ENCODE measurements at places on chromosomes 11 and 22.

DNA sequence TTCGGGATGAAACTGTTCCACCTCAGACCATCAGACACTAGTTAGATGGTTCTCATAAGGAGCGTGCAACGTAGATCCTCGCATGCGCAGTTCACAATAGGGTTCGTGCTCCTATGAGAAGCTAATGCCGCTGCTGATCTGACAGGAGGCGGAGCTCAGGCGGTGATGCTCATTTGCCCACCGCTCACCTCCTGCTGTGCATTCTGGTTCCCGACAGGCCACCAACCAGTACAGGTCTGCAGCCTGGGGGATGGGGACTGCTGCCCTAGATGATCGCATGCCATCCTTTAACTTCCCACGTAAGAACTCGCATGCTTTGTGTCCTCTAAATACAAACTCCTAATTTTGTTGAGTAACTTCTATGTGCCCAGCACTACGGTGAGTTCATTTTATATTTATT, 62.6 kb downstream of the EFCAB6 start:
- no peak for DNase-seq

DNA sequence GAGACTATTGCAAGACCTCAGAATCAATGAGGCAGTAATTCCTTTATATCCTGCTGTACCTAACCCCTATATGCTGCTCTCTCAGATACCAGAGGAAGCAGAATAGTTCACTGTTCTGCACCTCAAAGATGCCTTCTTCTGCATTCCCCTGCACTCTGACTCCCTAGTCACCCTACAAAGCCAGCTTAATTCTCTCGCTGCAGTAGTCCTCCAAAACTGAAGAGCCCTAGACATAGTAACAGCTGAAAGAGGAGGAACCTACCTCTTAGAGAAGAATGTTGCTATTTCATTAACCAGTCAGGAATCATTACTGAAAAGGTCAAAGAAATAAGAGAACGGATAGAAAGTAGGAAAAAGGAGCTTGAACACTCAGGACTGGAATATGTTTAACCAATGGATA, 49.3 kb downstream of the PRSS23 start:
- DNase-seq = no peak

GRCh38 chr22:27170491-27170890, 513.1 kb downstream of the MIAT start:
- DNase-seq = no peak

DNA sequence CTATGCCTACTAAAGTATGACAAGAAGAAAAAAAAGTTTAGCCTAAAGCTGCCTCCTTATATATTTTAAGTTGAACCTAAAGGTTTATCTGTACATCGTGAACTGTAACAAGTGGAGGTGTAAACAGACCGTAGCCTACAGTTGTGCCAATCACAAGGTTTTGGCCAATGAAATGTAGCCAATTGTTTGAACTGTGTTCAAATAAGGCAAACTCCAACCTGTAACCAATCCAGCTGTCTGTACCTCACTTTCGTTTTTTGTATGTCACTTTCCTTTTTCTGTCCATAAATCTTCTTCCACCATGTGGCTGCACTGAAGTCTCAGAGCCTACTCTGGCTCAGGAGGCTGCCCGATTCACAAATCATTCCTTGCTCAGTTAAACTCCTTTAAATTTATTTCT, 6.8 kb upstream of the EI24 start:
- DNase-seq = no peak

DNA sequence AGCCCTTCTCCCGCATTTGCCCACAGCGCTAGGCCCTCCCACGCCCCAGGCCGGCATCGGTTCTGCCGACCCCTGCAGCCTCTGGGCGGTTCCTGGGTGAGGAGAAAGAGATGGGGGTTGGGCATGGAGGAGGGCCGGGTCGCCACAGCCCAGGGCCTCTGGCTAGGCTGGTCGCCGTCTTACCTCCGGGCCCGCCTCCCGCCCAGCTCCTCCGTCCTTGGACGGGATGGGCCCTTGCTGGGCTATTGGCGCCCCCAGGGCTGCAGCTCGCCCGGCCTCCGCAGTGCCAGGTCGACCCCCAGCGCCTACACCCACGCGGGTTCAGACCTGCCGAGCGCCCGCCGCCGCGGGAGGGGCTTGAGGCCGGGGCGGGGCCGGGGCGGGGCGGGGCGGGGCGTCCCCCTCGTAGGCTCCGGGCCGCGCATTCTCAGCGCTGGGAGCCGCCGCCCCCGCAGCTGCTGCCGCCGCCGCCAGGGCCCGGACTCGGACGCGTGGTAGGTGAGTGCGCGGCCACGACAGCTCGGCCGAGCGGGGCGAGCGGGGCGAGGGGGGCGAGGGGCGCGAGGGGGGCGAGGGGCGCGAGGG, at the start of gene CD151:
CD151 (plus strand) TSS at position 424 of the 585 bp plus-strand sequence. CDS start 3,118 bp downstream, outside the sequence.
- DNase-seq = peak; percentile 63

DNA sequence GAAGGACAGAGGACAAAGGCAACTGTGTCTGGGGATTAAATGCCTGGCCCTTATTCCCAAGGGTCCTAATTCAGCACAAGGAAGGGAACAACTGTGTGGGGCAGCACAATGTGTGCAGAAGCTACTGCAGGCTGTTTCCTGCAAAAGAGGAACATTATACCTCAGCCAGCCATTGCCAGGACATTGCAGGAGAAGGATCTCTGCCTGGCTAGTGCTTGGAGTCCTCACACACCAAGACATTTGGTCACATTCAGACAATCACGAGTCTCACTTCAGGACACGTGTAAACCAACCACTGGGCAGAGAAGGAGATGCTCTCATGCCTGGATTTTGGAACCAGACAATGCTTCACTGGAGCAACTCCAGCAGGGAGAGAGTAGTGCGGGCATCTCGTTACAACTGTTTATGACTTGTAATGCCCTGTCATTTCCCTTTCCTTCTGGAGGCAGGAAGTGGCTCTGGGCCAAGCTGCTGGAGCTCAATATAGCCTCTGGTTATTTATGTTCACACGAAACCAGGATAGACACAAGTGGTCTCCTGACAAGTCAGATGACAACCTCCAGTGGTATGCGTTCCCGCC, 23.9 kb upstream of the ZC3H12C start:
- DNase-seq = no peak

DNA sequence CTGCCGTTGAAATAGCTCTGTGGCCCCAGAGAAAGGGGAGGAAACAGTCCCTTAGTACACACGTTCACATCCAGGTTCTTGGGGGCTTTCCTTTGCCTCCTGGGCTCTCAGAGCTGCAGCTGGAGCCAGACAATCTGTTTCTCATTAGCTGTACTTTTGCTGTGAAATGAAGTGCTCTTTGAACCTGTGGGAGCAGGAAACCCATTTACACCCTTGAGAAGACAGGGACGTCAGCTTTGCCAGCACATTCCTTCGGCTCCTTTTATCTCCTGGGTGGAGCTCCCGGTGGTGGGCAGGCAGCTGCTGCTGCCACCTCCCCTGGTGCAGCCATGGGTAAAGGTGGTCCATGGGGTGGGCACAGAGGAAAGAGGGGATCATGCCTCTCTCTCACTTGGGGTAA, 80.6 kb upstream of the TIMP3 start:
- DNase-seq = no peak

GRCh38 chr11:92500453-92500852, 275.8 kb downstream of the FAT3 start:
- DNase-seq = no peak

DNA sequence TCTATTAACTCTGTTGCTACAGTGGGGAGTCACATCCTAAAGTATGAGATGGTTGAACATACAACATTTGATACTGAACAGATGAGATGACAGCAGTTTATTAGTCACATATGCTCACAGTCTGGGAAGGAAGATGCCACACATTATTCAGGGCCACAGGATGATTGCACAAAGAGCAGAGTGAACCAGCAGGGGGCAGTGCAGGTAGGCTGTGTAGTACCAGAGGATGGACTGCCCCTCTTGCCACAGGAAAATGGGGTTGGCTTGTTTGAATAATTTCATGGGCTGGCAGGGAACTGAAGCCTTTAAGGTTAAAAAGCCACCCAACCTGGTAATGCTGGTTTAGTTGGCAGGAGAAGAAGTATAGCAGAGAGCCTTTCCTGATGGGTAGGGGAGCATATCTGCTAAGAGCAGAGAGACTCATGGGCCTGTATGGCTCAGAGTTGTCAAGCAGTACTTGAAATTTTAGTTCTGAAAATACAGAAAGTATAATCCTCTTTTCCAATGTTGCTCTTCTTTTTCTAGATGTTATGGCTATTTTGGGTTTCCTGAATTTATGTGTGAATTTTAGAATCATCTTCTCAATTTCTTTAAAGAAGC, 180.4 kb upstream of the B3GAT1 start:
- DNase-seq = peak; percentile 79

GRCh38 chr11:64598106-64598796, 7.2 kb downstream of the SLC22A12 start:
- DNase-seq = no peak

- DNase-seq = no peak
These were observed 4.0 kb downstream of the POU2AF3 start for GRCh38 chr11:111302298-111302697.

GRCh38 chr11:76653674-76654284, 16.8 kb downstream of the LRRC32 start:
- DNase-seq = no peak

- DNase-seq = no peak
These were observed 76.4 kb upstream of the SLC22A12 start for GRCh38 chr11:64514590-64514989.

DNA sequence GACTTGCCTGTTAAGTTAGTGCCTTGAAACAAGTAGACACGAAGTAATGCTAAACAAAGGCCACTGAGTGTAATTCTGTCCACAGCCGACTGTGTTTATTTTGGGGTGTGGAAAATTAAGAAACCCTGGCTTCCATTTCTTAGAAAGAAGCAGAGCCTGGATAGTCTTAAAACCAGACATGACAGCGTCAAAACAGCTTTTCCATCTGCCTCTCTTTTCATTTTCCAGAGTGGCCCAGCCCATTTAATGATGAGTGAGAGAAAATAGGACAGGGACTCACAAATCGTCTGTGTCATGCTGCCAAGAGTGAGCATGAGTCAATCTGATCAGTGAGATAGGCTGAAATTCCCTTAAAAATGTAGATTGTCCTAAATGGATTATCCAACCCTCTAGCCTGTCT, 485.9 kb downstream of the JRKL start:
- DNase-seq = no peak

- no peak for DNase-seq
These were observed 517.8 kb downstream of the MN1 start for GRCh38 chr22:27283714-27284113.

- DNase-seq = no peak
These were observed 5.0 kb upstream of the MYOD1 start for GRCh38 chr11:17714356-17714854.

DNA sequence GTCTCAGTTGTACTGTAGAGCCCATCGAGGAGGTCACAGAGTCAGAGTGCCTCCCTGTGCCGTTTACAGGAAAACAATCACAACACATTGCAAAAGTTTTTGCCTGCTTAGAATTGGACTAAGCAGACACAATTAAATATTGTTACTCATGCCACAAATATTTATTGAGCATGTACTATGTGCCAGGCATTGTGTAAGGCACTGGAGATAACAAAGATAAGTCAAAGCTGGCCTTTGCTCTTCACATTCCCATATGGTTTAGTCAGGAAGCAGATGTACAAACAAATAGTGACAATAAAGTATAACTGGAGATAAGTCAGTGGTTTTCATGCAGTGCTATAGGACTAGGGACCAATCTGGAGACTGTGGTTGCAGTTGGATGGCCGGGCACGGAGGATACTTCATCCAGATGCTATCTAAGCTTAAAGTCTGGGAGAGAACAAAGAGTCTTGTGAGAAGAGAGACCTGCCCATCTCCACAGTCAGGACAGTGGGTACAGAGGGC, 550.7 kb downstream of the INSC start:
- DNase-seq = no peak

- peak; percentile 68 for DNase-seq
These were observed 15.2 kb downstream of the SERPINH1 start for GRCh38 chr11:75577207-75577606.

DNA sequence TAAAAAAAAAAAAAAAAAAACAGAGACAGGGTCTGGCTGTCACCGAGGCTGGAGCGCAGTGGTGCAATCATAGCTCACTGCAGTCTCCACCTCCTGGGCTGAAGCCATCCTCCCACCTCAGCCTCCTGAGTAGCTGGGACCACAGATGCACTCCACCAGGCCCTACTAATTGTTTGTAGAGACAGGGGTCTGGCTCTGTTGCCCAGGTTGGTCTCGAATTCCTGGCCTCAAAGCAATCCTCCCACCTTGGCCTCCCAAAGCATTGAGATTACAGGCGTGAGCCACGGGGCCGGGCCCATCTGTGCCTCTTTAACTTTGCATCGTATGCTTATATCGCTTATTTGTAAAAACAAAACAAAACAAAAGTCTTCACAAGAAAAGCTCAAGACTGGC, 3.1 kb downstream of the CPT1A start:
- peak; percentile 47 for DNase-seq

DNA sequence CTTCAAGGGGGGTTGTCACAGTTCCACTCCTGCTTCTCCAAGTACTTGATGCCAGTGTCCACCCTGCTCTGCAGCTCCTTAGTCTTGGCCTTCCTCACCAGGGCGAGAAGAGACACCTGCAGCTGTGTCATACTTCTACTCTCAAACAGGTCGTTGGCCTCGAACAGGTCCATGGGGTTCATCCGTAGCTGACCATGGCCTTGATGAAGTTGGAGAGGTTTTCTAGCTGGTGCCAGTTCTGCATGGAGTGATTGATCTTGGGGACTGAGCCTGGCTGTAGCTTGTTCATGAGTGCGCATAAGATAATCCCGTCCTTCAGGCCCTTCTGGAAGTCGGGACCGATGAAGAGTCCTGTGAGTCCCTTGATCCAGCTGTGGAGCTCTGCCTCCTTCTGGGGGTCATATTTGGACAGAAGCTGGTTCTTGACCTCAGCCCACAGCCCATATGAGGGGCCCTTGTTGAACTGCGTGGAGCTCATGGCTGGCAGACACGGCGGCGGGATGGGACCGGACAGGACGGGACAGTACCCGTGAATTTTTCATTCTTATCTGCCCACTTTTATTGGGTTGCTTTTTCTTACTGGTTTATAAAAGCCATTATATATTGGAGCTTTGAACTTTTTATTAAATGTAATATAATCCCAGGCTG, 33.4 kb upstream of the HORMAD2 start:
- no peak for DNase-seq

GRCh38 chr11:57480409-57481137, 20.2 kb downstream of the RTN4RL2 start:
- peak; percentile 88 for DNase-seq

DNA sequence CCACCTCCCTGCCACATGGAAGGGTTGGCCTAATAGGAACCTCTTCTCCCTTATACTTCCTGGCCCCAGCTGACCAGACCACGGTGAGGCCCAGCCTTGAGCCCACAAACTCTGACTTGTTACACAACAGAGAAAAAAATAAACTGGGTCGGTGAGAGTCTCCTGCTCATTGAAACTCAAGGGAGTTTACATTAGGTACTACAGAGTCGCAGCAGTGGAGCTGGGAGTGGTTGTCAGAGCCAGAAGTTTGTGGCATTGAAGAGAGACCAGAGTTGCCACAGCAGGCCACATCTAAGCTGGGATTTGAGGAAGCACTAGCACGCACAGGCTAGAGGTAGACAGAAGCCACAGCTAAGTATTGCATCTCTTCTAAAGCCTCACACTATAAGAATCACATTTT, 296.2 kb downstream of the DDX10 start:
- no peak for DNase-seq

GRCh38 chr11:394858-395655, 1.0 kb downstream of the PKP3 start:
- DNase-seq = no peak

- no peak for DNase-seq
These were observed 624.5 kb downstream of the OPCML start for GRCh38 chr11:132907651-132908413.

All from activated CD4-positive, alpha-beta T cell treated with anti-CD3 and anti-CD28 coated beads for 48 hours (primary cell).